ENCODE measurements at places on chromosomes 5 and 9.

GRCh38 chr5:74954919-74955318 lies 88.7 kb upstream of the FAM169A start:
- DNase-seq: no peak

DNA sequence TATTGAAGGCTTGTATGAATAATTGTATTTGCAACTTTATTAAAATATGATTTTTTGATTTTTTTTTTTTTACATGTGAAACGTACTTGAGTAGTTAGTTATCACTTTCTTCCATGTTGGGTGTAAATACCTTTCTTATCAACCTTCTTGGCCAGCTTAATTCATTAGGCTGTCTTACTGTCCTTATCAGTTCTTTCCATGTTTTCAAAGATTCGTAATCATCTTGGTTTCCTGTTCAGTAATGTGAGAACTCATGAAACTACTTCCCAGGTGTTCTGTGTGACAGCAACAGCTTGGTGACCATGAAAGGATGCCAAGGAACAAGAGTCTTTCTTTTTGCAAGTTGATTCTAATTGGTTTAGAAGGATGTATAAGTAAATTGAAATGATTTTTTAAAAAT lies 100.0 kb downstream of the ADGRV1 start:
- DNase-seq: no peak

GRCh38 chr9:98568909-98569469 lies 139.7 kb downstream of the GABBR2 start:
- DNase-seq: no peak

GRCh38 chr9:115596746-115597080 lies 478.8 kb upstream of the TNC start:
- no peak for DNase-seq

GRCh38 chr9:131319486-131319885 lies 30.0 kb downstream of the PLPP7 start:
- no peak for DNase-seq

- DNase-seq: no peak
Observed at GRCh38 chr9:33135470-33135958, 31.6 kb downstream of the B4GALT1 start.

DNA sequence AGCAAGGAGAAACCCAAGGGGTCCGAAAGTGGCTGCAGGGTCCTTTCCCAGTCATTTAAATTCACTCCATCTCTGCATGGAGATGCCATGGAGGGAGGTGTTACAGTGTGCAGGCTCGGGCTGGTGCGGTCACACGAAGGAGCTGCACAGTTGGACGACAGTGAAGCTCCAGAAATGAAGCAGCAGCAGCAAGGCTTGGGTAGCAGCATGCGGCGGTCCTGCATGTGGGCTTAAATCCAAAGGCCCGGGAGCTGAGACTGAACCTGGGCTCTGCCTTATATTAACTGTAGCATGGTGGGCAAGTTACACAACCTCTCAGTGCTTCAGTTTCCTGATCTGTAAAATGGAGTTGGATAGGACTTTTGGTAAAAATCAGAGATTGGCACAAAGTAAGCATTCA lies 51.4 kb downstream of the APBA1 start:
- no peak for DNase-seq

DNA sequence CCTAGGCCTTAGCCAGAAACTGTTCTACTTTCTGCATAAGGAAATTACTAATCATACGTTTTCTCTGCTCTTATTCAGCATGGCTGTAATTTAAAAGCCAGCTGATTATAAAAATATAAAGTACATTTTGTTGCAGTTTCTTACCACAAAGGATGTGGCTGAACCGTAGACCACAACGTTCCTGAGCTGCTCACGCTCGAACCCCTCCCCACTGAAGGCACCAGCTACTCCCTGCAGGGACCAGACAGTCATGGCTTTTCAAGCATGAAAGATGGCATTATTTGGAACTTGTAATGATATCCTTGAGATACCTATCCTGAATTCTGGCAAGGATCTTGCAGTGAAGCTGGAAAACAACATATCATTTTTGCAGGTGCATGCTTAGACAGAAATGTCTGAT lies 91.8 kb upstream of the DMRT1 start:
- no peak for DNase-seq

GRCh38 chr5:82222597-82223574 lies 55.3 kb downstream of the RPS23 start:
- no peak for DNase-seq

GRCh38 chr5:1318659-1319251 lies 23.9 kb upstream of the TERT start:
- no peak for DNase-seq

DNA sequence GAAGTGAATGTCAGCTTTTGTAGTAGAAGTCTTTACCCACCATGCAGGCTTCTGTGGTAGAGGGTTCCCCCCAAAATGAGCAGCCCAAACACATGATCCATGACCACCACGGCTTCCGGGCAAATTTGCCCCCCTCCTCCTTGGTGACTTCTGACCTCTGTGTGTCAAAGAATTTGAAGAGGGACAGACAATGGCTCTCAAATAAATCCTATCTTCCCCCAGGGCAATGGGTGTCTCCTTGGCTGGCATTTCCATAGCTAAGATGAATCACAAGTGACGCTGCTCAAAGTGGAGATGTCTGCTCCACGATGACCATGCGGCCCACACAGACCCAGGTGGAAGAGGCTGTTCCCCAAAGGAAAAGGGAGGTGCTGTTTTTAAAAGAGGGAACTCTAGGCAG lies 30.2 kb upstream of the BOD1 start:
- no peak for DNase-seq

- no peak for DNase-seq
Observed at GRCh38 chr5:121945261-121945660, 16.5 kb upstream of the SRFBP1 start.

- no peak for DNase-seq
Observed at GRCh38 chr5:150632305-150633160, 7.9 kb upstream of the SYNPO start.

DNA sequence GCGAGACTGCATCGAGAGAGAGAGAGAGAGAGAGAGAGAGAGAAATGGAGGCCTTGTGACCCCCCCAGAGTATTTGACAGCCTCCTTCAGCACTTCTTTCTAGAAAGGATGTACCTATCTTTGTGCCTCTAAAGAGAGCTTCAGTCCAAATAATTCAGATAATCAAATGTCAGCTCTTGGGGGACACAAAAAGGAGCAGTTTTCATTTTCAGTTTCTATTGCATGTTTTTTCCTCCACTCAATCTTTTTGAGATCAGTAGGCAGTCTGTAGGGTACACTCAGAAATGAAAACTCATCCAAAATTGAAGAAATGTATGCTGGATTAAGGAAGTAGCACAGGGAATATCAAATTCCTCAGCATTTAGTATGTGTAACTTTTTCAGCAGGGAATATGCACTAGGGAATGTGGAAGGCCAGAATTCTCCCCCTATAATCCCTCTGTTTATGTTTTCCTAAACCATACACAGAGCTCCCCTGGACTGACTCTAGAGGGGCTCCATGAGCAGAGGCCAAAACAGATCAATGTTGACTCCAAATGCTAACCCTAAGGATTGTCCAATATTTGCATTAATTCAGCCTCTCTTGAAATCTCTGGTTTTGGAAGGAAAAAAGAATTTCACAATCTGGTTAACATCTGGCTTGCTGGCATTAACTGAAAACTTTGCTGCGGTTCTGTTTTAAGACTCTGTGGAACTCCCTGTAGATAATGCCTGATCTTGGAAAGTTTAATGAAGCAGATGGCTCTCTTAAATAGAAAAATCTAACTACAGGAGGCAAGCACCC lies 250.1 kb downstream of the CEMIP2 start:
- no peak for DNase-seq

DNA sequence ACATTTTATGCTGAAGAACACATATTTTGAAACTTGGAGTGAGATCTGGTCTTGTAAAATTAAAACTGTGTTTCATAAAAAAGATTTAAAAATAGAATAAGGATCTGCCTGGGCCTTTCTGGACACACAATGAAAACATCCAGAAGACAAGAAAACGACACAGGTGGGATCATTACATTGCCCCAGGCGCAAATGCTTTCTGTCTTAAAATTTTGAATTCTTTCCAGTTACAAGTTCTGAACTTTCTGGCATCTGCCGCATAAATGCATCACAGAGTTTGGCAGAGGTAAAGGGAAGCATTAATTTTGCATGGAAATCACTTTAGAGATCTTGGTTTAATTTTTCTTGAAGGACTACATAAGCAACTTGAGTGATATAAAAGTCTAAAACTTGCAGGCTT lies 219.6 kb downstream of the WDR70 start:
- DNase-seq: no peak

DNA sequence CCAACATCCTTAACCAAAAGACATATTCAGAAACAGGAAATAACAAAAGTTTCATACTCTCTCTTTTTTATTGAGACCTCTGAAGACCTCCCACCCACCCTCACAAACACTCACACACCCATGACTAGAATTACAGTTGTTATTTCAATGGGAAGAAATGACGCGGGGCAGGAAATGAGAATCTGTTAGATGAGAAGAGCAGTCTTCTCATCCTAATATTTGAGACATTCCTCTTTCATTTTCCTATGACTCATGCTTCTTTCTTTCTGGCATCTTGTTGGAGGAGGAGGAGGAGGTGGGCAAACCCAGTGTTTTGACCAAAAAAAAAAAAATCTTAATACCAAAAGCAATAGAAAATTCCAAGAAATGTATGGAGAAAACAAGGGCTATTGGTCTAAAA lies 179.5 kb upstream of the TARS1 start:
- DNase-seq: no peak

GRCh38 chr9:96209407-96210271 lies 92.3 kb downstream of the HSD17B3 start:
- DNase-seq: no peak

GRCh38 chr9:19148187-19148586 lies 20.9 kb upstream of the PLIN2 start:
- DNase-seq: no peak

- no peak for DNase-seq
Observed at GRCh38 chr5:153672347-153673090, 182.0 kb downstream of the GRIA1 start.

DNA sequence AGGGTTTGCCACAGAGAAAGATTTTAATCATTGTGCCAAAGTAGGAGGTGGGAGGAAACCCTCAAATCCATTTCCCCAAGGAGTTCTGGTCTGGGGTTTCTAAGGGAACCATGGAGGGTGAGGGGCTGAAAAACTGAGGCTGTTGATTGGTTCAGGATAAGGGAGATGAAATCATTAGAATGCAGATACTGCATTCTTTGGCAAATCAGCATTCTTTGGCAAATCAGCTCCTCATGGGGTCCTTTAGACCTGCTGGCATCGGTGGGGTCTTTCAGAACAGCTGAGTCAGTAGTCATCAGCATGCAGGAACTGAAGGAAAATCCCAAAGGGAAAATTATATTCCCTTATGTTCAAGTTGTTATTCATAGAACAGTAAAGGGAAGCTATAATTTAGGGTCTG lies 585.5 kb downstream of the ISL1 start:
- DNase-seq: no peak

DNA sequence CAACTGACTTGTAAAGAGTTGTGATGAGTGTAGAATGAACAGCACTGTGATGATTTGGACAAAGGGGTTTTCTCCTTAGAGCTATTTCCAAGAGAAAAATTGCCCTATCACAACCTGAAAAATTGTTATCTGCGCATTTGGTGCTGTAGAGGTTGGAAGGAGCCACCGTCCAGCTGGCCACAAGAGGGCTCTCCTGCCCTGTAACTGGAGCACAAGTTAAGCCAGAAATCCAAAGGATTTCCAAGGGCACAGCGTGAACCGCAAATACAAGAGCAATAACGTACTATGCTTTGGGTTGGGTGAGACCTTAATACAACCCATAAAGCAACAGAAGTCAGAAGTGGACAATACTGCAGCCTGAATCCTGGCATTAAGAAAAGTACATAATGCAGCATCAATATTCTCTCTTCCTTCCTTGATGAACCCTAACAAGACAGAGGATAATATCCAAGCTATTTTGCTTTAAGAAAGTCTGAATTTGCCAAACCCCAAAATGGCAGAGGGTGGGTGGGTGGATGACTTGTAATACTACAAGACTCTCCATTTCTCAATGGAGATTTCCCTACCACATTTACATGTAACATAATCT lies 56.8 kb upstream of the SMIM32 start:
- peak; percentile 46 for DNase-seq

DNA sequence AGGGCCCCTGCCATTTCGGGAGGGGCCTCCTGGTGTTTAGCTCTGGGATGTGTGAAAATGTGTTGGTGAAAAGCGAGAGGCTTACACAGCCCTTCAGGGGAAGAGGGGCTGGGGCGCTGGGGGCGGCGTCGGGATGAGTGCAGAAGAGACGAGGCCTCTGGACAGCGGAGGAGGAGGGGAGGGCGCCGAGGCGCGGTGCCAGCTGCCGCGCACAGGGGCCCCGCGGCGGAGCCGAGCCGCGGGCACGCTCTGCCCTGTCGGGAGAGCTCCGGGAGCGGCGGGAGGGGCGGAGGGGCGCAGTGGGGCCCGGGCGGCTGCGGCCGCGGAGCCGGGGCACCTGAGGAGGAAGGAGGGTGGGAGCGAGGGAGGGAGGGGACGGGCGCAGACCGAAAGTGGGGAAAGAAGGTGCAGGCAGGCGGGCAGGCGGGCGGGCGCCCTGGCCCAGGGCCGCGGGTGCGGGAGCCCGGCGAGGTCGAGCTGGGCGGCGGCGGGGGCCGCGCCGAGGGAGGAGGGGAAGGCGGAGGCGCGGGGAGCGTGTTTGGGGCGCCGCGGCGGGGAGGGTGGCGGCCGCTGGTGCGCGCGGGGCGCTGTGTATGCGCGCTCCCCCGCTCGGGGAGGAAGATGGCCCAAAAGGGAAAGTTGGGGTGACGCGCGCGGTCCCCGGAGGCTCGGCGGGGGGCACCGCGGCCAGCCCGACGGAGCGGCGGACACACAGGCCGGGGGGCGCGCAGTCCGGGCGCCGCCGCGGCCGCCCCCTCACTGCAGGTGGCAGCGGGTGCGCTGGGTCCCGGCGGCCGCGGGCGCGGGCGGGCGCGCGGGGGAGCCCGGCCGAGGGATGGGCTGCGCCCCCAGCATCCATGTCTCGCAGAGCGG lies at the start of gene PDE8B:
TSS of gene PDE8B (plus strand) at position 590 of the 873 bp plus-strand sequence. CDS start at position 836, 246 bp downstream.
- no peak for DNase-seq

DNA sequence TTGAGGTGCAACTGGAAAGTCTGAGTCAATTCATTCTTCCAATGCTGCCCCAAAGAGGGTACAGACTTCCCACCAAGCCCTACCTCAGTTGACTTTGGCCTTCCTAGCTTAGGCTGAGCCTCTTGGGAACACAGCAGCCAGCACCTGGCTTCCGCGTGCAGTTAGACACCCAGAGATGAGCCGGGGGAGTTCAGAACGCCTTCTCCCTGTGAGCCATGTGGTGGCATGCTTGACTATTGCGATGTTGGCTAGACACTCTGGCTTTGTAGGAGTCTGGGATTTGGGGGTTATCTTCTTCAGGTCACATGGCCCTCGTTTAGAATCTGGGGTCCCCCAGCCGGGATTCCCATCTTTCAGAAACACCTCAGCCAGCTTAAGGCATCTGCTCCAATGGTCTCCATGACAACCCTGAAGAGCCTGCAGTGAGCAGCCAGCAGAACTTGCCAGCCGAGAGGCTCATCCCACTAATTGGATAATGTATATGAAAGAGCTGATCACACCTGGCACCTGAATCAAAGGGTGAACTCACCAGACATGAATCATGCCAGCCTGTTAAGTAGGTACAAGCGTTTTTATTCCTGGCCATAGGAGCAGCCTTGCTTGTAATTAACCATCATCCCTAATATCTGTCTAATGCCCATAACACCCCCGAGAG lies 167.5 kb downstream of the SYK start:
- DNase-seq: no peak
